ENCODE measurements at places on chromosomes 5 and 9.

DNA sequence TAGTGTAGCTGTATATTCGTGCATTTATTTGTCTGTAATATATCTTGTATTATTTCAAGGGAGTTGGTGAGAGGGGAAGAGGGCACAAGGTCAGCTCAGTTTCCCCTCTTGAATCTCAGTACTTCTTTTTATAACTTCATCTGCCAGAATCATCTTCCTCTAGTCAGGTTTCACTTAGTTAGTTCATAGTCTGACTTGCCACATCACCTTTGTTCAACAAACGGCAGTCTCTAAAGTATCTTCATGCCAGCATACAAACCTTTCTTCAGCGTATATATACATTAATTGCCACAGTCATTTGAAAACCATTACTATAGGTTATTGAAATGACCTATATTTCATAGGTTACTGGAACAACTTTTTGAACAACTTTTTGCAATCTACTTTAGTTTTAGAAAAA lies 1.6 kb downstream of the ECM2 start:
- DNase-seq: no peak

GRCh38 chr9:752681-753200 lies 88.8 kb upstream of the DMRT1 start:
- no peak for DNase-seq

- no peak for DNase-seq
These were observed 8.3 kb downstream of the TMEM250 start for GRCh38 chr9:136110082-136111061.

- DNase-seq: no peak
These were observed 69.4 kb upstream of the PANK3 start for GRCh38 chr5:168648576-168648975.

- no peak for DNase-seq
These were observed 330.4 kb upstream of the KLF4 start for GRCh38 chr9:107819772-107820565.

- DNase-seq: no peak
These were observed 1755.4 kb upstream of the ACO1 start for GRCh38 chr9:30628915-30629567.

GRCh38 chr9:24552526-24553182 lies 7.0 kb upstream of the IZUMO3 start:
- DNase-seq: no peak

- DNase-seq: no peak
These were observed 359.4 kb downstream of the ENC1 start for GRCh38 chr5:74281166-74281565.

GRCh38 chr9:278651-279050 lies 64.0 kb downstream of the DOCK8 start:
- no peak for DNase-seq

DNA sequence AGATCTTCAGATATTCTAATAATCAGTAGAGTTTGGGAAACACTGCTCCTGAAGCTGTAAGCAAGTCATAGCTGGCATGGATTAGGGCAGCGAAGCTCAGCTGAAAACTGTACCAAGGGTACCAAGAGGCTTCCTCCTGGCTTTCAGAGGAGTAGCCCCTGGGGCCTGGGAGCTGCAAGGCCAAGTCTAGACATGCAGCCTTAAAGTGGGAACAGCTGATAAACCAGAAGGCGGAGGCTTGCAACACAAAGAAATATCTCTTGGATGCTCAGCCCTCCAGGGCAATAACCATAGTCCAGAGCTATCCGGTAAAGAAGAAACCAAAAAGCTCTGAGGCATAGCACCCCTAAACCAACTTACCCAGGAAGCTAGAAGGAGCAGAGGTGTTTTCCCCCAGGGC lies 51.5 kb downstream of the MRPS30 start:
- no peak for DNase-seq

DNA sequence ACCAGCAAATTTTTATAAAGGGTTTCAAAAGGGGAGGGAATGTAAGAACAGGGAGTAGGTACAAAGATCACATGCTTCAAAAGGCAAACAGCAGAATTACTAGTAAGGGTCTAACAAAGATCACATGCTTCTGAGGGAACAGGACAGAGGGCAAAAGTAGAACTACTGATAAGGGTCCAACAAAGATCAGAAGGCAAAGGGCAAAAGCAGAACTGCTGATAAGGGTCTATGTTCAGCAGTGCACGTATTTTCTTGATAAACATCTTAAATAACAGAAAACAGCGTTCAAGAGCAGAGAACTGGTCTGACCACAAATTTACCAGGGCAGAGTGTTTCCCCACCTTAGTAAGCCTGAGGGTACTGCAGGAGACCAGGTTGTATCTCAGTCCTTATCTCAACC lies 469.5 kb upstream of the PIK3R1 start:
- no peak for DNase-seq

- DNase-seq: no peak
These were observed 35.5 kb downstream of the PLGRKT start for GRCh38 chr9:5402217-5402616.

GRCh38 chr5:61200582-61201155 lies 38.4 kb upstream of the SMIM15 start:
- no peak for DNase-seq

DNA sequence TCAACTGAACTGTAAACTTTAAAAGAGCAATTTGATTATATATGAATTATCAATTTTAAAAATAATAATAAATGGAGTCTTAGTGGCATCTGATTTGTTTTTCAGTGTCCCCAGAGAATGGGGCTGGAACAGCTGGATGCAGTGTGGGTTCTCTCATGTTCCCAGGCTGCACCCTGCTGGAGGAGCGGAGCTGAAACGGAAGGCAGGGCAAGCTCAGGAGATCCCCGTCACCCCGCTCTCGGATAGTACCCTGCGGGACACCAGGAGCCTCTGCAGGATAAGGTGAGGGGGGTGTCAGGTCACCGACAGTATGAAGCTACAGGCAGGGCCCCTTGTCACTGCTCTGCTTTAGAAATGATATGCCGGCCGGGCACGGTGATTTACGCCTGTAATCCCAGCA lies 57.3 kb downstream of the S1PR3 start:
- no peak for DNase-seq

- DNase-seq: no peak
These were observed 7.7 kb upstream of the NFIB start for GRCh38 chr9:14321517-14322130.

DNA sequence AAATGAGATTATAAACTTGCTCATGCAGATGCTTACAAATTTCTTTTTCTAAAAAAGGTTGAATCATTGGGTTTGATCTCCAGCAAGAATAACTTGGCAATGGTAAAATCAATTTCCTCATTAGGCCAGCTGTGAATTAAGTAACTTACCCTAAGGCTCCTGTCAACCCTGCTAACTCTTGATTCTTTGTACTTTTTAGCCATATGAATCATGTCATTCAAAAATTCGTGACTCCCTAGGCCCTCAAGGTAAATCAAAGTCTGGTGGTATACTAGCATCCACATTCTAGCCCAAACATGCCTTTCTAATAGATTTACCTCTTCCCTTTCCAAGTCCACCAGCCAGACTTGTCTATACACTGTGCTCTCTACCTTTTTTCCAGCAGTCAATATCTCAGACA lies 420.8 kb upstream of the BRINP1 start:
- no peak for DNase-seq

DNA sequence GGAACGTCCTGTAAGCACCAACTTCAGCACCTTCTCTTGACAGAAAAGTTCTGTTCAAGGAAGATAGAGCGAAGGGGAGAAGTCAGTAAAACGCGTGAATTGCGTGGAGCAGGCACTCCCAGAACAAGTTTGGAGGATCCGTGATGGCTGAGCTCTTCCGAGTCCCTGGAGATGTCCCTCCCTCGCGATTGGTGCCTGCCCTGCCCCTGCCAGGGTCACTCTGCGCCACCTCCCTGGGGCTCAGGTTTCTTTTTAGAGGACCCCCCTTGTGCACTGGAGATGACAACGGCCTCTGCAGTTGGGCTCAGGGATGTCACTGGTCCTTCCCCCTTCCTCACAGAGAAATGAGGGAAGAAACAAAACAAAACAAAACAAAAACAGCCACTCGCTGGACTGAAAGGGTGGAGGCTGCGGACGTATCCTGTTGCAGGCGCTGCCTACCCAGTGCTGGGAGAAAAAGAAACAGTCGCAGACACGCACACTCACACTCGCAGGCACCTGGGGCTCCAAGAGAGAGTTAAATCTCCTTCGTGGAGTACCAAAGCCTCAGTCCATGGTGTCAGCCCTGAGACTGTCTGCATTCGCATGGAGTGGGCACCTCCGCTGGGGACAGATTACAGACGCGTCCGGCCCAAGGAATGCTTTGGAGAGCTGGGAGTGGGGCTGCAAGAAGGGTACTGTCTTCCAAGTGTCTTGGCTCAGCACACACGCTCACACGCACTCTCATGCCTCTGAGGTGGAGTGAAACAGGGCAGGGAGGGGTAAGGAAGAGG lies 512.7 kb downstream of the SLCO4C1 start:
- no peak for DNase-seq

DNA sequence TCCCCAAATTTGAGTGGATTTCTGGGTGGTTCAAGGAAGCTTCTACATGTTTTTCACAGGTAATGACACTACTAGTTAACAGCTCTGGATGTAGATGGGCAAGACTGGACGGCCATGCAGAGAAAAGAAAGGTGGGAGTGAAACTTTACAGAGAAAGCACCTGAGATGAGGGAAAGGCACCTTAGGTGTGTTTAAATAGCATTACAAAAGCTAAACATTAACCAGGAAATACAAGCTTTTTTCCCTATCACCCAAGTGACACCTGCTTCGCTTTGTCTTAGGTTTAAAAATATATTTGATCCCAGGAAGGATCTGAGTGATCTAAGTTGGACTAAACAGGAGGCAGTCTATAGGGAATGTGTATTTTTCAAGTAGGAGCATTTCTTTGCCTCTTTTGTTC lies 8.3 kb downstream of the C9orf152 start:
- DNase-seq: no peak

DNA sequence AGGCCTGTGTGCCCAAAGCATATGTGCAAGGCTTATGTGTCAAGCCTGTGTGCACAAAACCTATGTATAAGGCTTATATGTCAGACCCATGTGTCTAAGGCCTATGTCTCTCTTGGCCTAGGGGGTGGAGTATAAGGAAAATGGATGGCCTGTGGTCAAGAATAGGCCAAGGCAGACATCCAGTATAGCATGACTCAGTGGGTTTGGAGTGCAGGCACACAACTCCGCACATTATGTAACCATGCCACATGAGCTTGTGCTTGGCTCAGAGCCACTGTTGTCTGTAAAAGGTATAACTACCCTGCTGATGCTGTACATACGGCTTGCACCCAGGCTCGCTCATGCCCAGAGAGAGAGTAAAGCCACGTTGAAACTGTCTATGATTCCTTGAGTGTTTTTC lies 626.4 kb upstream of the NUDT12 start:
- no peak for DNase-seq

GRCh38 chr5:113035096-113035495 lies 58.5 kb downstream of the DCP2 start:
- no peak for DNase-seq

DNA sequence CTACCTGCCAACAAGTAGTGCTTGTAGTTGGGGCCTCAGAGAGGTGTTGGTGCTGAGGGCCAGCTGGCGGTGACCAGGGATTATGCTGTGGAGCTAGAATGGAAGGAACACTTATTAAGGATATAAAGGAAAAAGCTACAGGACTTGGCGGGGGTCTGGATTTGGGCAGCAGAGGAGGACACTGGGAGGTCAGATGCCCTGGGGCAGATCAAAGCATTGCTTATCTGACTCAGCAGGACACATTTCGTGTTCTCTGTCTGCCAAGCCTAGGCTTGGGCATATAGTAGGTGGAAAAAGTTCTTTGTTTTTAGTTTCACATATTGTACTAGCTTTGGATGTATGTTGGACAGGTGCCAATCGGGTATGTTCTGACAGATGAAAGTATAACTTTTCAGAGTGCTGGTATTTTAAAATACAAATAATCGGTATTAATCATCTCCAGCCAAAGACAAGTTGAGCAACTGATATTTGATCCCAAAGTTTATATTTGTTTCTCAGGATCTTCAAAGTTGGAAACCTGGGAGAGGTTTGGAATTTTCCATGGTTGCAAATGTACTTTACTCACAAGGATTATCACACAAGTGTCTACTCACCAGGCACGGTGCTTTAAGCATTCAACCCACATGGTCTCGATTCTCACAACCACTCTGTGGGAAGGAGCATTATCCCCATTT lies 69.4 kb downstream of the IQGAP2 start:
- no peak for DNase-seq

- DNase-seq: no peak
These were observed 204.8 kb upstream of the KLF4 start for GRCh38 chr9:107694390-107694789.

DNA sequence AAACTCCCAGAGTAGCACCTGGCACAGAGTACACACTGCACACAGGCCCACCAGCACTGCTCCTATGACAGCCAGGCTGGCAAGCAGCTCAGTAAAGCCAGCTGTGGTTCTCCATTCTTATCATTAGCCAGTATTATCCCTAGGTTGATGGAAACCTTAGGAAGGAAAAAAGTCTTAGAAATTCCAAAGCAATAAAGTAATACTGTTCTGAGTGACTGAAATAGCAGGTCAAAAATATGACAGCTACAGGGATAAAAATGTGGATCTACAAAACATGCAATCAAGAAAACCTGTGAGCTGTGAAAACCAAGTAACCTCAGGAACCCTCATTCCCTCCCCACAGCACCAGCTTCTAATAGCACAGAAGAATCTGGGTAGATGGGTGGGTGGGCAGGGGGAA lies 403.5 kb downstream of the SPOCK1 start:
- DNase-seq: no peak

GRCh38 chr5:15968993-15969392 lies 210.6 kb downstream of the MARCHF11 start:
- no peak for DNase-seq

GRCh38 chr5:91281401-91281800 lies 101.7 kb downstream of the ARRDC3 start:
- DNase-seq: no peak

DNA sequence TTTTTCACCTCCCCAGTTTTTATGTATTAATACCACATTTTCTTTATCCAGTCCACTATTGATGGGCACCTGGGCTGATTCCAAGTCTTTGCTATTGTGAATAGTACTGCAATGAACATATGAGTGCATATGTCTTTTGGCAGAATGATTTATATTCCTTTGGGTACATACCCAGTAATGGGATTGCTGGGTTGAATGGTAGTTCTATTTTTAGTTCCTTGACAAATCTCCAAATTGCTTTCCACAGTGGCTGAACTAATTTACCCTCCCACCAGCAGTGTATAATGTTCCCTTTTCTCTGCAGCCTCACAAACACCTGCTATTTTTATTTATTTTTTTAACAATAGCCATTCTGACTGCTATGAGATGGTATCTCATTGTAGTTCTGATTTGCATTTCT lies 340.2 kb downstream of the ADAMTS6 start:
- DNase-seq: no peak

GRCh38 chr9:6931913-6932312 lies 174.1 kb downstream of the KDM4C start:
- no peak for DNase-seq

- DNase-seq: no peak
These were observed 19.2 kb upstream of the SMC2 start for GRCh38 chr9:104074876-104075275.

- DNase-seq: no peak
These were observed 85.9 kb upstream of the TRIO start for GRCh38 chr5:14057289-14057688.
